ENCODE measurements at places on chromosomes 6 and 20.

GRCh38 chr6:36290668-36291620, 21.1 kb downstream of the PNPLA1 start:
- DNase-seq, result no peak

GRCh38 chr6:100517633-100518032, 52.9 kb upstream of the SIM1 start:
- no peak for DNase-seq

DNA sequence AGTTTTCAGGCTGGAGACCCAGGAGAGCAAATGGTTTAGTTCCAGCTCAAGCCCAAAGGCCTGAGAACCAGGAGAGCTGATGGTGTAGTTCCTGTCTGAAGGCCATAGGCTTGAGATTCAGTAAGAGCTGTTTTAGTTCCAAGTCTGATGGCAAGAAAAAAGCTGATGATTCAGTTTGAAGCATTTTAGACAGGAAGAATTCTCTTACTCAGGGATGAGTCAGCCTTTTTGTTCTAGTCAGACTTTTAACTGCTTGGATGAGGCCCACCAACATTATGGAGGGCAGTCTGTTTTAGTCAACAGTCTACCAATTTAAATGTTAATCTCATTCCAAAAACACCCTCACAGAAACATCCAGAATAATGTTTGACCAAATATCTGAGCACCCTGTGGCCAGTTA, 2.5 kb downstream of the ZSCAN26 start:
- DNase-seq, result peak; percentile 76

GRCh38 chr6:85250586-85251220, 199.2 kb upstream of the NT5E start:
- DNase-seq, result no peak

GRCh38 chr20:24462460-24463010, 6.9 kb upstream of the SYNDIG1 start:
- no peak for DNase-seq

GRCh38 chr20:44590980-44591778, 8.8 kb downstream of the PKIG start:
- no peak for DNase-seq

- DNase-seq, result no peak
These were observed 60.8 kb downstream of the FAXC start for GRCh38 chr6:99288668-99289067.

DNA sequence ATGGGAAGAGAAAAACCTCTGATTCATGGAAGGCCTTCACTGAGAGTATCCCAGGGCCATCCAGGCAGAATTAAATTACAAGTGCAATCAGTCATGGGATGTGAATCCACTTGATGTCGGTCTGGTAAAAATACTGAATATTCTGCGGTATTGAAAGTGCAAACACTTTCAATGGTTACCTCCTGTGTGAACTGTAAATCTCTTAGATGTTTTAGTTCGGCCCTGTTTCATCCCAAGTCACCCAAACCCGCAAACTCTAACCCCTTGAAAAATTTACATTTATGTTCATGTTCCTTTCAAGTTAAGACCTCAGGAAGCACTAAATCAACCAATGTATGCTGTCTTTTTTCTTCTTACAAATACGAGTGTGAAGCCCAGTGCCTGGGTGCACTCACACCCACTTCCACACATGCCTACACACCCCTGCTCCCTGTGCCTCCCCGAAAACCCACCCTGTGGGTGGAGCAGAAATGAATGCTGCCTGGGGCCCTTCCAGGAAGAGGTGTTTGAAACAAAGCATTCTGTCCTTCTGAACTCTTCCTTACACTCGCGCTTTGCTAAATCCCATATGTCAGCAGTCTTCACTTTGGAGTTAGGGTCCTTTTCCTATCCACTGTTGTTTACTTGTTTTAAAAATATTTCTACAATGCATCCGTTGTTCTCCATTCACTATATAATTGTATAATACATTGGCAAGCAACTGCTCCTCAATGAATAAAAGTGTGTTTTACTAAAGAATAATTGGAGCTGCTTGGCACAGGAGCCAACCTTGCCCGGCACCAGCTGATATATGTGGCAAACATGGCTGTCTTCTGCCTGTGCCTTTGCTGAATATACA, 62.7 kb downstream of the FYN start:
- DNase-seq, result no peak

DNA sequence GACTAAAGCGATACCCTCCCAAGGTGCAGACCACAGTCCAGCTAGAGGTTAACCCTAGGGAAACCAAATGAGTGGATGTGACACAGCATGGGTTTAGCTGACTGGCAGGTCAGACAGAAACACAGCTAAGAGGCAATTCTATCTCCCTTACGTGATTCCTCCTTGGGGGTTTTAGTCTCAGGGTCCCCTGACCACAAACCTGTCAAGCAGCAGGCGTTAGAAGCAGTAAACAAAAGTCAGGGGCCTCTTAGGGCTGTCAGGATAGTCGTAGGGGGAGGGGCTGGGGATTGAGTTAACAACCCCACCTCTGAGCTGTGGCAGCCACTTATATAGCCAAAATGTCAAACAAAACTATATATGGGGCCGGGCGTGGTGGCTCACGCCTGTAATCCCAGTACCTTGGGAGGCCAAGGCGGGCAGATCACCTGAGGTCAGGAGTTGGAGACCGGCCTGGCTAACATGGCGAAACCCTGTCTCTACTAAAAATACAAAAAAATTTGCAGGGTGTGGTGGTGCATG, 13.6 kb downstream of the KCNK5 start:
- no peak for DNase-seq

DNA sequence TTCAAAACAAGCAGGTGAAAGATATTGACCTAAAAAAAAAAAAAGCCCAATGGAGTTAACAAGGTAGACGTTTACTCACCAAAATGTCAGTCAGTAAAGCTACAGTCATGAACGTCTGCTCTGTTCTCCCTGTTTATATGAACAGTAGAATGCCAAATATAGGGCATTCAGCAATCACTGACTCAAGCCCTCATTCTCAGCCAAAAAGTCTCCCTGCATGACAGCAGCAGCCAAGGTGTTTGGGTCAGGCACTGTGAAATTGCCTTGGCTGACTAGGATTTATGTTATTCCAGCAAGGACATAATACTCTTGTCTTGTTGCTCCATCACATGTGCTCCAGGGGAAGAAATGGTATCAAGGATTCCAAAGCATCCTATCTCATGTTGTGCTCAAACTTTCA, 194.7 kb upstream of the RSPO3 start:
- DNase-seq, result no peak

DNA sequence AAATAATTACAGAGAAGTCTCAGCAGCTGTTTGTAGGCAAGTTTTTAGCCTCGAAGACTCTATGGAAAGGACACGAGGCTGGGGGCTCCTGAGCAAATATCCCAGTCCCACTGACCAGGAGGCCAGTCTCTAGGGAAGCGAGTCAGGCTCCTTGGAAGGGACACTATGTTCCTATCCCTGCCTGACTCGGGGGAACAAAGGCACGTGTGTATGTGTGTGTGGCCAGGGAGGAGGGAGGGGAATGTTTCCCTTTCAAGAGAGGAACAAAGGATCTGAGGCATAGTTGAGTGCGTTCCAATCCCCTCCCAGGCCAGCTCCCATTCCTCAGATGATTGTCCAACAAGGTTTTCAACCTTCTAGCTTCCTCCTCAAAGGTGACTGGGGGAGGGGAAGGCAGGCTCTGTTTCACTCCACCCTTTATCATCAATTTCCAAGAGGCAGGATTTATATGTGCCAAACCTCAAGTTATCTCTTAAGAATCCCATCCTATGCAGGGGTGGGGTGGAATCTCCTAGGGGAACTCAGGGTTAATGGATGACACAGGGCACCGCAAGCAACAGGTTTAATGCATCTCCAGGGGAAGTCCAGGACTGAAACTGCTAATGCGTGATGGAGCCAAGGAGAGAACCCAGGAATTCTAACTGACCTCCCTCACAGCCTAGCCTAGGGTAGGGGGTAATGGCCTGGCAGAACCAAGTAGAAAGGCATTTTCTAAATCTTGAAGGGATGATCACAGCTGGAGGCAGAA, 9.9 kb downstream of the BCL2L1 start:
- no peak for DNase-seq

- DNase-seq, result no peak
These were observed 14.0 kb downstream of the POM121L2 start for GRCh38 chr6:27297857-27298730.

GRCh38 chr20:44040202-44040915, 125.7 kb downstream of the TOX2 start:
- DNase-seq, result no peak

GRCh38 chr6:159062564-159062945, 17.8 kb upstream of the TAGAP start:
- DNase-seq, result peak; percentile 79

DNA sequence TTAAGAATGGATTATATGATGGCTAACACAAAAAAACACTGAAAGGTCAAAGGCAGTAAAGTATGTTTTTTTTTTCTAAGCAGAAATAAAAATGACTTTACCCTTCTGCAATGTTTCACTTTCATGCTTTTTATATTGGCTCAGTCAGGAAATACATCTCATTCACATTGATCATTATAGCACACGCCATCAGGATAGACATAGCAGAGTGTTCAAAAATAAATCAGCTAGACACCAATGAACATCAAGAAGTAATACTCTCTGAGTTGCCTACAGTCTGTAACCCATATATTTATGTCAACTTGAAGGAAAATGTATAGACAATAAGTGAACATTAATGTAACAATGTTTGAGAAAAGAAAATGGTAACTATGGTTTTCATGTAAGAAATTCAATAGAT, 535.2 kb upstream of the EPHA7 start:
- DNase-seq, result no peak

DNA sequence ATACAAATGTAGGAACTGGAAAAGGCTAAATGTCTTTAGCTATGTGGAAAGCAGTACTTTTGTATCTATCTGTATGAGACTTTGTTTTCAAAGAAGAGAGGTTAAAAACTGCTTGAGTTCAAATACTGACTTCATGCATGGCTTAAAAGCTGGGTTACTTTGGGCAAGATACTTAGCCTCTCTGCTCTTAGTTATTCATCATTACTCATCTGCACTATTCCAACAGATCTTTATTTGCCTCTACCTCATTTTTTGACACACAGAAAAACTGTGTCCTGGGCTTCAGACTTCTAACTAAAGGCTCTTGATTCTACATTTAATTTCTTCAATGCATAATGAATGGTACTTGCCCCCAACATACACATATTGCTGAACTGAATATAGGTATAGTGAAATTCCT, 114.8 kb downstream of the DST start:
- DNase-seq, result no peak

DNA sequence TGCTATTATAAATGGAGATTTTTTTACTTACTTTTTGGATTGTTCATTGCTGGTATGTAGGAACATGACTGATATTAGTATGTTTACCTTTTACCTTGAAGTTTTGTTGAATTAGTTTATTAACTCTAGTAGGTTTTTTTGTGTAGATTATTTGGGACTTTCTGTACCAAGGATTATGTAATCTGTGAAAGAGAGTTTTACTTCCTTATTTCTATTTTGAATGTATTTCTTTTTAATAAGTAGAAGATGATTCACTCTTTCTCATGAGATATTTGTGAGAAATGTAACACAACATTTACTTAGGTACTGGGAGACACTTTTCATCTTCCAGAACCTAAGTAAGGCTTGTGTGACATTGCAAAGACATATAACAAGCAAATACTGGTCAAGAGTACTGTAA, 473.9 kb upstream of the HS3ST5 start:
- DNase-seq, result no peak

DNA sequence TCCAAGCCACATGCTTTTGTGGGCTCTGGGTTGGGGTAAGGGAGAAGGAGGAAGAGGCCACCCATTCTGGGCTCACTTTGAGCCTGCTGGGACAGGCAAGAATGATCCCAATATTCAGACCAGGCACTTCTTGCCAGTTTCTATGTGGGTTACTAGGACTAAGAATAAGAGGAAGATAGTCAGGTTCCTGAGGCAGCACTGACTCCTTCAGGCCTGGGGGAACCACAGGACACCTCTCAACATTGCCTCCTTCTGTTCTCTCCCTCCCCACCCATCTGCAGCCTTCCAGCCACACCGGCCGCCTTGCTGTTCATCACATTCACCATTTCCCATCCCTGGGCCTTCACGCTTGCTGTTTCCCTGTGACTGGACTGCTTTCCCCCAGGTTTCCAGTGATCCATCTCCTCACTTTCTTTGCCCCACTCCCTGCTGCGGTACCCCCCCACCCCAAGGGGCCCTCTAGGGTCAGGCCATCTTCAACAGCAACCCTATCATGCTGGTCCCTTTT, 69.2 kb upstream of the SIRPA start:
- no peak for DNase-seq

DNA sequence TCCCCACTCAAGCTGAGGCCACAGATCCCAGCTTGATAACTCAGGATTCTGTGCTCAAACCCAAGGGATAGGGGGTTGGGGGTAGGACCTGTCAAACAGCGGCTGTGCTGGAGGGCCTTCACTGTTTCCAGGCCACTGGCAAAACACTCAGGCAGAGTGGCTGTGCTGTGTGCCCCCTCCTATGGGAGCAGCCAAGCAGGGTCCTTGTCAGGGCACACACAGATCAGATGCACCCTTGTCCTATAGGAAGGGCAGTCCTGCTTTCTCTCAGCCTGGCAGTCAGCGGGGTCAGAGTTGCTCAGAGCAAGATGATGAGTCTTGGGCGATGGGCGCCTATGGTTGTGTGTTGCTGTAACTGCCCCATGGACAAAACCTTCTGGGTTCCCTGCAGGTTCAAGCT, 554.8 kb downstream of the TBC1D32 start:
- DNase-seq, result no peak

DNA sequence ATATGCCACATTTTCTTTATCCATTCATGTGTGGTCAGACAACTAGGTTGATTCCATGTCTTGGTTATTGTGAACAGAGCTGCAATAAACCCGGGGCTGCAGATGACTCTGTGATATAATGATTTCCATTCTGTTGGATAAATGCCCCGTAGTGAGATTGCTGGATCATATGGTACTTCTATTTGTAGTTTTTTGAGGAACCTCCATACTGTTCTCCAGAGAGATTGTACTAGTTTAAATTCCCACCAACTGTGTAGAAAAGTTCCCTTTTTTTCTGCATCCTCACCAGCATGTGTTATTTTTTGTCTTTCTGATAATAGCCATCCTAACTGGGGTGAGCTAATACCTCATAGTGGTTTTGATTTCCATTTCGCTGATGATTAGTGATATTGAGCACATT, 62.2 kb upstream of the MAP3K4 start:
- no peak for DNase-seq

DNA sequence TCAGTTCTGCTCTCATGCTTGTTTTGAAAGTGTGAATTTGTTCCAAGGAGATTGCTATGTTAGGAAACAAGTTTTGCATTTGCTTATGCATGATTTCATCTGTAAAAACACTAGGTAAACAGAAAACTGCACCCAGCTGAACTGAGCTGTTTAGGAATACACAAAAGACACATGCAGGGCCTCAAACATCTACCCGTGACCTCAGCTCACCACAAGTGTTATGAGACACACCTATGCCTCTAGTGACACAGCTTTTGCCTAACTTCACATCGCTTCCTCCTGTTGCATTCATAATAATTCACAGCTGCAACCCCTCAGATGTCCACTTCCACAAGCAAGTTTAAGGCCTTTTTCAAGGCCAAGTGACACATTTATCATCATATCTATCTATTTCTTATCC, 98.0 kb upstream of the SLC24A3 start:
- no peak for DNase-seq
